Caki2 (cell line): ENCODE measurements at places on chromosomes 6 and 20. TPM values are rescaled to one million over a fixed set of nuclear protein-coding genes. Genes with fewer than 3 reads are reported as not detected.

DNA sequence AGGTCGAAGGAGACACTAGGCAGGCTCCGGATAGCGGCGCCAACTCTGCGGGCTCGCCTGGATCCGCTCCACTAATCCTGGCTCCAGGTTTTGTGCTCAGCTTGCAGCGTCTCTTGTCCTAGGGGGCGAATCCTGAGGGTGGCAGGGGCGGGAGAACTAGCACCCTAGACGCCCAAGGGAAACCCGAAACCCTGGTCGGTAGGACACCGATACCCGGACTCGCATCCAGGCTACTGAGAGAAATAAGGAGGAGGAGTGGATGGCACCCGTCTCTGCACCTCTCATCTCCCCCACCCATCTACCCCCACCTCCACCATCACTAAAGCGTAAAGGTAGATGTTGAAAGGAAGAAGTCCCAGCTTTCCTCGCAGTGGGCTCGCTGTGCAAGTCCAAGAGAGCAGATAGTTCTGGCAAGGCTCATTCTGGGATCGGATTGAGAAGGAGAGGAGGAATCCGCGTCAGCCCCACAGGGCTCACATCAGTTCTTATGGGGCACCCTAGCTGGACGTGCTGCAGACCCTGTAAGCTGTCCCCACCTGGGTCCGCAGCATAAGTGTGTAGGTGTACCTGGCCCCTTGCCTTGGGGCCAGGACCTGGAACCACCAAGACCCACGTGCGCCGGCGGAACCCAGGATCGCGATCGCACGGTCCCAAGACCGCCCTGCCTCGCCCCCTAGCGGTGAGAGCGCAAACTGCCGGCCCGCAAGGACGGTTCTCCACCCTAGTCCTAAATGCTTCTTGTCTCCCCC lies 6.9 kb downstream of the SLC32A1 start:
- peak; percentile 67 for DNase-seq

GRCh38 chr6:47715782-47716181 lies 17.4 kb downstream of the ADGRF4 start:
- DNase-seq, result no peak

GRCh38 chr6:163789199-163789810 lies 374.8 kb downstream of the QKI start:
- no peak for DNase-seq

- DNase-seq, result no peak
Measured at GRCh38 chr6:61909486-61909885, 376.5 kb downstream of the KHDRBS2 start.

GRCh38 chr6:7960848-7961247 lies 50.3 kb upstream of the TXNDC5 start:
- DNase-seq, result no peak

- DNase-seq, result no peak
Measured at GRCh38 chr6:155426408-155426945, 29.2 kb downstream of the NOX3 start.

BPIFB1 gene
- not detected in 2 replicates for total RNA-seq

- DNase-seq, result peak; percentile 60
Measured at GRCh38 chr6:147507162-147508041, 1.1 kb upstream of the SAMD5 start.

- DNase-seq, result no peak
Measured at GRCh38 chr6:140438346-140438735, 1063.9 kb upstream of the CITED2 start.

LCA5 gene
- 2.3 and 4.4 TPM in 2 replicates for total RNA-seq

DNA sequence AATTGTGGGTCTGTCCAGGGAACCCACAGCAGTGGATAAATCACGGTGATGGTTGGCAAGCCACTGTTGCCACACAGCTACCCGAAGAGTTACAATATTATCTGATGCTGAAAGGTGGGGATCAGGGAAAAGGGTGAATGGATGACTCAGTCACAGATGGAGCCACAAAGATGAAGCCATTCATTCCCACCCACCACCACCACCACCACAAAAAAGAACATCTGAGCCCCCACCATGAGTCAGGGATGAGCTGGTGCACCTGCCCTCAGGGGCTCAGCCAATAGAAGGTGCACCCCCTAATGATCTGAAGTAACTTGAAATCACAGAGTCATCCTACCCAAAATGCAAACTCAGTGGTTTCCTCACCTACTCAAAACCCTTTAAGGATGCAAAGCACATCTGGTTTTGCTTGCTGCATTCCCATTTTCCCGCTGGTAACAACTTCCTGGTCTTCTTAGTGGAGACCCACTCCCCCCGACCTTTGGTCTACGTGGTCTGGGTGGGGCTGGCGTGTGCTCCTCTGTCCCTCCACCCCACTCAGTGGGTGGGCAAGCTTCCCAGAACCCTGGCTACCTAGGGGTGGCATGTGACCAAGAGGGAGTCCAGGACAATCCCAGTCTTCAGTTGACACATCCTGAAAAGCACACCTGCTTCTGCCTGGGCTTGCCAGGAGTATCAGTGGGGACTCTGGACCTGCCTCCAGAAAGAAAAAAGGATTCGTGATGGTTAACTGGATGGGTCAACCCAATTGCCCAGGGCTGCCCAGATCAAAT lies 125.5 kb downstream of the ANKRD60 start:
- DNase-seq, result no peak

DNA sequence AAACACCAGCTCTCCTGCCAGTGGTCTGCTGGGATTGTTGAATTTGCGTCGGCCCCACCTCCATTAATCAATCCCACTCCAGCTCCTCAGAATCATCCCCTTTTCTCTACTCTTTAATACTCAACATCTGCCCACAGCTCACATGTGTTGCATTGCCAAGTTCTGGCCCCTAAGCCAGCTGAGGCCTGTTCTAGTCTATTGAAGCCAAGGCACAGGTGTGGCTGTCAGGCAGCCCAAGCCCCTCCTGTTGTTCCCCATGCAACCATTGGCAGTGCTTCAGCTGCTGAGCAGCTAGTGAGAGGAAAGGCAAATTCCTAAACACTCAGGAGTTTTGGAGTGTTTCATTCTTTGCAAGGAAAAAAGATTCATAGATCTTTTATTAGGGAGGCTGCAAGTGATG lies 128.0 kb upstream of the NT5E start:
- DNase-seq, result no peak

HECA gene
- 5.2 TPM in 2 replicates for total RNA-seq

OVOL2 gene
- total RNA-seq, result 0.17 and 1.8 TPM in 2 replicates

RWDD1 gene
- total RNA-seq, result 8.3 and 38.0 TPM in 2 replicates

GRCh38 chr20:49456646-49457045 lies 25.8 kb downstream of the KCNB1 start:
- DNase-seq, result no peak

SLC22A3 gene
- total RNA-seq, result 2.4 and 2.5 TPM in 2 replicates

DNA sequence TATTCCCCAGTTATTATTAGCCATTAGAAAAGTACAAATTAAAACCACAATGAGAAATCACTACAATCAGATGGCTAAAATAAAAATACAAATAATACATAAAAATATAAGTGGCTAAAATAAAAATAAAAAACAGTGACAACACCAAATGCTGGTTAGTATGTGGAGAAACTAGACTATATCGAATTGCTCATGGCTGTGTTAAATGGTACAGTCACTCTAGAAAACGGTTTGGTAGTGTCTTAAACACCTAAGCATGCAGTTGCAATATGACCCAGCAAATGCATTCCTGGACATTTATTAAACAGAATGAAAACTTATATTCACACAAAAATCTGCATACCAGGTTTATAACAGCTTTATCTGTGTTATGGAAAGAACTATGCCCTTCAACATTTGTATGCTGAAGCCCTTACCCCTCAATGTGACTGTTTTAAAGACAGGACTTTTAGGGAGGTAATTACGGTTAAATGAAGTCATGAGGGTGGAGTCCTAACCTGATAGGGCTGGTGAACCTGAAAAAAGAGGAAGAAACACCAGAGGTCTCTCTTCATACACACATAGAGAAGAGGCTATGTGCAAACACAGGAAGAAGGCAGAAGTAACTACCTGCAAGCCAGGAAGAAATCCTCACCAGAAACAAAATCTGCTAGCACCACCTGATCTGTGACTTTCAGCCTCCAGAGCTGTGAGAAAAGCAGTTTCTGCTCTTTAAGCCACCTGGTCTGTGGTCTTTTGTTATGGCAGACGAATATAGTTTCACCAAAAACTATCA lies 84.9 kb downstream of the ASCC3 start:
- no peak for DNase-seq

- DNase-seq, result no peak
Measured at GRCh38 chr6:24923885-24924401, 11.8 kb downstream of the RIPOR2 start.

C6orf118 gene
- not detected in 2 replicates for total RNA-seq

ADAT2 gene
- 1.6 and 2.4 TPM in 2 replicates for total RNA-seq

OTOR gene
- total RNA-seq, result not detected in 2 replicates

CCN2 gene
- 157 and 173 TPM in 2 replicates for total RNA-seq

ARMH2 gene
- total RNA-seq, result not detected in 2 replicates

WDR46 gene
- 92.5 and 98.2 TPM in 2 replicates for total RNA-seq

FOXA2 gene
- total RNA-seq, result 2.3 and 4.5 TPM in 2 replicates

PHF20 gene
- 31.1 and 66.9 TPM in 2 replicates for total RNA-seq

- no peak for DNase-seq
Measured at GRCh38 chr6:43760210-43761168, 9.5 kb upstream of the VEGFA start.

MUC22 gene
- not detected in 2 replicates for total RNA-seq

PTPRA gene
- 16.9 and 26.9 TPM in 2 replicates for total RNA-seq

- DNase-seq, result peak; percentile 70
Measured at GRCh38 chr6:16332175-16332542, 93.8 kb downstream of the GMPR start.

CRIP3 gene
- total RNA-seq, result not detected in 2 replicates

DNA sequence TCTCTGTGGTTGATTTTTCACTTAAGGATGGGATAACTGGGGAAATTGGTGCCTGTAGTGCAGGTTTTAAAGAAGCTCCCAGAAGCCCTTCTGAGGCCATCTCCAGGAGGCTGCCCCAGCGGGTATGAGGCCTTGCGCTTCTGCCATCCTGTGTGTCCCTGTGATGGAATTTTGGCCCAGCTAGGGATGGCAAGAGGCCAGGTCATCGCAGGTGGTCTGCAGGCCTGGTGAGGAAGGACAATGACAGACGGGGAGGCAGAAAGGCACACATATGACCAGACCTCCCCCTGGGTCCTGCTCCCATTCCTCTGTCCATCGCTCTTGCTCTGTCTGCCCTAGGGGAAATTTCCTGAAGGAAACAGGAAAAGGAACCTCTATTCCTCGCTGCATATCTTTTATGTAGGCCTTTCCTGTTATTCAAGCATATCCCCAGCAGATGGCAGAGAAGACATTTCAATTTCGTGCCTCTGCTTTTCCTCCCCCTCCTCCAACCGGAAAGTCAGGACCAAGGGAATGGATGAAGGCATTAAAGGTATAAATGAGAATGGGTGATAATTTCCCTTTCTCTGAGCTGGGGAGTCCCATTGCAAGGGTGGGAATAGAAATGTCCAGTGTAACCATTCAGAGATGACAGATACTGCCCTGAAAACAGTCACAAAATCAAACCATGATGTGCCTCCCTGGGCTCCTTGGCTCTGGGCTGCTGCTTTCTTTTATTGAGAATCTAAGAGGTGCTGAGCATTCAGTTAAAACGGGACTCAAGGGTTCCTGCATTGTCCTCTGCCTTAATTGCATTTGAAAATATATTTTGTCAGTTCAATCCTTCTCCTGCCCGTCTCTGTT lies 17.6 kb upstream of the HLA-F start:
- DNase-seq, result peak; percentile 36

- DNase-seq, result no peak
Measured at GRCh38 chr6:36414481-36414880, 27.0 kb upstream of the ETV7 start.

DNA sequence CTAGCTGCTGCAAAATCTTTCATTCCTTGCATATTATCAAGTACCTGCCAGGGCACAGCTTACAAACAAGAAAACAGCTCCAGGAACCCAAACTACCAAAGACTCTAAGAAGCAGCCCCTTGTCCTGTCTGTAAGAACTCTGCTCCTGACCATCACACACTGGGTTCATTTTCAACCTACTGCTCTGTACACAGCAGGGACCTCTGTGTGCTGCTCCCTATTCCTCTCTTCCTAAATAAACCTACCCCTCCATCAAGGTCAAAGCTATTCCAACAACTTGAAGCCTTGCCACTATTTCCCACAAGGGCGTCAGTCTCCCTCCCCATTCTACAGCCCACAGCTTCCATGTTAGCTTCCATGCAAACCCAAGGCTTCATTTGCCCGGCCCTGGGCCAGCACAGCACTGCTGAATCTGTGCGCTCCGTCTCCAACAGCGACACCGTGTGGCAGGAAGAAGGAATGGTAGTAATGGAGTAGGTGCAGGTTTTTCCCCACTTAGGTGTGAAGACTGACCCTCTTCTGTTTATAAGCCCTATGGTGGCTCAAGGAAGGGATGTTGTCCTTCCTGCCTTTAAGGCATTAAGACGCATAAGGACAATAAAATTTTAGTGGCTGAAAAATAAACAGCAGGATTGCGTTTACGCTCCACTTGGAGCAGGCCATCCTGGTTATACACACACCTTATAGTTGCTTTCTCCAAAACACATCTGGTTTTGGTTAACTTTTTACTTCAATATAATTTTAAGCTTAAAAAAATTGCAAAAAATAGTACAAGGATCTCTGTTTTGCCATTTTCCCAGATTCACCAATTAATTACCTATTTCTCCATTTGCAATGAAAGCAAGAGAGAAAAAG lies 115.2 kb upstream of the NXT1 start:
- peak; percentile 50 for DNase-seq

GRCh38 chr6:15491255-15491985 lies 171.4 kb downstream of the DTNBP1 start:
- peak; percentile 47 for DNase-seq

DNA sequence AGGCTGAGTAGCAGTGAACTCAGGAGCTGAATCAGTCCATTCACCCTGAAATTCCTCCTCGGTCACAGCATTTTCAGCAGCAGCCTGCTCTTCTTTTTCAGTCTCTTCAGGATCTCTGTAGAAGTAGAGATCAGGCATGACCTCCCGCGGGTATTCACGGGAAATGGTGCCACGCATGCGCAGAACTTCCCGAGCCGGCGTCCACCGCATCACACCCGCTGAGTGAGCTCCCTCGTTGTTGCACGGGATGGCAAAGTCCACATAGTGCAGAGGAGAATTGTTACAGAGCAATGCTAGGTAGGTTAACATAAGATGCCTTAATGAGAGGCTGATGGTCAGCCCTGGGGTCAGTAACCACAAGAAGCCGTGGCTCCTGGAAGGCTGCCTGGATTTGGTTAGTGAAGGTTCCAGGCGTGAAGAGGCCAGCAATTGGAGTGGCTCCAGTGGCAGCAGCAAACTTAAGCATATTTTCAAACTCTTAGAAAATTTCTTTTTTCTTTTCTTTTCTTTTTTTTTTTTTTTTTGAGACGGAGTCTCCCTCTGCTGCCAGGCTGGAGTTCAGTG lies 113.5 kb upstream of the HDAC2 start:
- DNase-seq, result no peak

GRCh38 chr6:4668271-4669179 lies 107.7 kb upstream of the CDYL start:
- DNase-seq, result no peak

ECI2 gene
- total RNA-seq, result 74.5 and 81.0 TPM in 2 replicates

KHDC1L gene
- total RNA-seq, result not detected in 2 replicates

SUN5 gene
- total RNA-seq, result not detected in 2 replicates

DNA sequence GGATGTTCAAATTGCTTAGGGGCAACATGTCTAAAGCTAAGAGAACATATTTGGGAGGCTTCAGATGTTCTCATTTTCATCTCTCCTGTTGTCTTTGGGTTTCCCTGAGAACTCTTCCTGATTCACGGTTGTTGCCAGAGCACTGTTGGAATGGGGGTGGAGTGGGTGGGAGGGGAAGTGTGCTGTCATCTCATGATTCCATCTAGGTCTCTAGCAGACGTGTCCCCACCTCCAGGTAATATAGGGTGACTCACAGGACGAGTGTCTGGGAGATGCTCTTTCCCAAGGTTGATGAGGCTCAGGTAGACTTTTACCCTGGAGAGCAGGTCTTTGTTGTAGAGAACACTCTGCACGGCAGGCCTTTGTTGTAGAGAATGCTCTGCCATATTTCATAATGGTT lies 636.9 kb downstream of the QKI start:
- DNase-seq, result no peak
